ENCODE measurements at places on chromosomes 7 and 10. TPM values are rescaled to one million over a fixed set of nuclear protein-coding genes. Genes with fewer than 3 reads are reported as not detected.

- peak; percentile 97 for DNase-seq
Measured at GRCh38 chr10:13707156-13707881, 120.6 kb downstream of the PRPF18 start.

EPHB6 gene
- total RNA-seq = 4.3 TPM

GRCh38 chr10:23474626-23475025 is 35.8 kb downstream of the OTUD1 start:
- DNase-seq = no peak

EBLN1 gene
- not detected for total RNA-seq

DNA sequence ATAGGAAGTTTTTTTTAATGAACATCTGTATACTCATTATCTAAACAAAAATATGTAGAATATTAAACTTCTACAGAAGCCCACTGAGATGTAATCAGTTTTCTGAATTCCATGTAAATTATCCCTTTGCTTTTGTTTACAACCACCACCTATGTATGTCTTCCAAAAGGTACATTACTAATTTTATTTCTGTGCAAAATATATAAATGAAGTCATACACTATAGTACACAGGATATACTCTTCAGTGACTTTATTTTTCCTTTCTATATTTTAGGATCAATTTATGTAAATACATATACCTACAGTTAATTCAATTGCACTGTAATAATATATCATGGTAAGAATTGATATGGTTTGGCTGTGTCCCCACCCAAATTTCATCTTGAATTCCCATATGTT is 1236.9 kb downstream of the DNAJB9 start:
- DNase-seq = no peak

DNA sequence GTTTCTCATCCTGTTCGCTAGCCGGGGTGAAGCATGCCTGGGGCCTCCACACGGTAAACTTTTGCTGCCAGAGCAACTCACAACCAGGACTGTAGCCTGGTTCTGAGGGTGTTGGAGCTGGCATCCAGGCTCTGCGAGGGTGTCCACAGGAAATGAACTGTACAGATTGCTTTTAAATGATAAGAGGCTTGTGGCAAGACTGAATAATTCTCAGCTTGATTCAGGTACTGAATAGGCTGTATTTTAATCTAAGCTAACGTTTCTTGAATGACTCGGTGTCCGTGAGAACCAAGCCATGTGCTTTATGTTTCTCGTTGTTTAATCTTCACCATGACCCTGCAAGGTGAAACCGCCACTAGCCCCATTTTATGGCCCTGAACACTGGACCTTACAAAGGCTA is 49.3 kb downstream of the EEPD1 start:
- no peak for DNase-seq

- DNase-seq = no peak
Measured at GRCh38 chr7:64744680-64745079, 49.5 kb upstream of the ZNF138 start.

DNA sequence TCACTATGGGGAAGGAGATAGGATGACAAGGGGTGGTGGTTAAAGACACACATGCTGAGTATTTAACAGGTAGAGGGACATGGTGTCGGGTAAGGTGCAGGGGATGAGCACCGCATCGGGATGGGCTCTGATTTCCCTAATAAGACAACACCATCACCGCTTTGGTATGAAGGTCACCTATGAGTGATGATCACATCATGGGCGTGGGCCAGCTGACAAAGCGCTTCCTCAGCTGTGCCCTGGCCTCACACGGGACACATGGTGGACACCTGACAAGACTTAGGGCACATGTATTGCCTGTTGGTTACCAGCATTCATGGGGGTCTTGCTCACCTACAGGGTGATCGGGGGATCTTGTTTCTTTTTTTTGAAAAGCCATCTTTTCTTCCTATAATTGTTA is 12.8 kb downstream of the C7orf57 start:
- no peak for DNase-seq

GRCh38 chr7:108232076-108232475 is 101.9 kb upstream of the LAMB4 start:
- peak; percentile 28 for DNase-seq

DNA sequence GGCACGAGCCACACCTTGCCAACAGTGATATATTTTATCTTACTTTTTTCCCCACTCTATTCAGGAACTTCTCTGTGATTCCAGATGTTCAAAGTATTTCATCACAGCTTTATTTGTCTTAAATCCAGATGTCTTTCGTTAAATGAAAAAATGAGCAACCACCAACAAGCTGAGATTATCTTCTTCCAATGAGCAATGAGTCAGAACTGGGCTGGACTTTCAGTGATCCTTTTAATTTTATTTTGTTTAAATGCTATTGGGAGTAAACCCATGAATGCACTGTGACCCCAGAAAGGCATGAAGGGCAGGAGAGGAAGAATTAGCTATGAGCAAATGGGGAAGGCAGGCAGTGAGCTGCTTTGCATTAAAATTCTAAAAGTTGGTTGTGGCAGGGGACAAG is 77.6 kb upstream of the IMMP2L start:
- DNase-seq = no peak

DNA sequence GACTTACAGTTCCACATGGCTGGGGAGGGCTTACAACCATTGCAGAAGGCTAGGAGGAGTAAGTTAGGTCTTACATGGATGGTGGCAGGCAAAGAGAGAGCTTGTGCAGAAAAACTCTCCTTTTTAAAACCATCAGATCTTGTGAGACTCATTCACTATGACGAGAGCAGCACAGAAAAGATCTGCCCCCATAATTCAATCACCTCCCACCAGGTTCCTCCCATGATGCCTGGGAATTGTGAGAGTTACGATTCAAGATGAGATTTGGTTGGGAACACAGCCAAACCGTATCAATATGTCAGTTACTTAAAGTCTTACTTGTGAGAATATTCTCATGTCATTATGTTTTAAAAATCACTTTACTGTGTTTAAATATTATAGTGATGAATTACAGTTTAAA is 481.9 kb downstream of the ARL4A start:
- no peak for DNase-seq

OR6V1 gene
- total RNA-seq = not detected

CLDN3 gene
- not detected for total RNA-seq

GRCh38 chr7:22094413-22095342 is 149.0 kb upstream of the CDCA7L start:
- DNase-seq = peak; percentile 19

DNA sequence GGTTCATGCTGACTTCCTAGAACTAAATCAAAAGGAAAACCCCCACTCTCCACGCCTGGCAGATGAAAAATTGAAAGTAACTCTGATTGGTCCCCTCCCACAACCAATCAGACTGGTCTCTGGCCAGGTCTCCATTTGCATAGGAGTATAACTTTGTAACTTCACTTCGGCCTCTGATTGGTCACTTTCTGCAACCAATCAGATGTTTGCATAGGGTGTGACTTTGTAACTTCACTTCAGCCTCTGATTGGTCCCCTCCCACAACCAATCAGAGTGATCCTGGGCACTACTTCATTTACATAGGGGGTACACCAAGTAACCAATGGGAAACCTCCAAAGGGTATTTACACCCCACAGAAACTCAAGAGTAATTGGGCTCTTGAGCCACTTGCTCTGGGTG is 306.6 kb upstream of the PFKP start:
- DNase-seq = no peak

SH2D4B gene
- total RNA-seq = not detected

DNA sequence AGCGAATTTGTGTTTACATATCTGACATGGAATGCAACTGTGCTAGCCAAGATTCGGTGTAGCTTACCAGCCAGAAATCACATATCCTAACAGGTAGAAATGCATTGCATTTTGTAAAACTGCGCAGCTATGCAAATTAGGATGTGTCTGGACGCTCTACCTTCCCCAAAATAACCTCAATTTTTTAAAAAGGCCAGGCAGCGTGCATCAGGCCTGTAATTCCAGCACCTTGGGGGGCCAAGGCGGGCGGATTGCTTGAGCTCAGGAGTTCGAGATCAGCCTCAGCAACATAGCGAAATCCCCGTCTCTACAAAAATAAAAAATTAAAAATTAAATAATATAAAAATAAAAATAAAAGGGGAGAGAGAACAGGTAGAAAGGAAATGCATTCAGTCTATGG is 305.0 kb downstream of the TYW1 start:
- DNase-seq = peak; percentile 2

DNA sequence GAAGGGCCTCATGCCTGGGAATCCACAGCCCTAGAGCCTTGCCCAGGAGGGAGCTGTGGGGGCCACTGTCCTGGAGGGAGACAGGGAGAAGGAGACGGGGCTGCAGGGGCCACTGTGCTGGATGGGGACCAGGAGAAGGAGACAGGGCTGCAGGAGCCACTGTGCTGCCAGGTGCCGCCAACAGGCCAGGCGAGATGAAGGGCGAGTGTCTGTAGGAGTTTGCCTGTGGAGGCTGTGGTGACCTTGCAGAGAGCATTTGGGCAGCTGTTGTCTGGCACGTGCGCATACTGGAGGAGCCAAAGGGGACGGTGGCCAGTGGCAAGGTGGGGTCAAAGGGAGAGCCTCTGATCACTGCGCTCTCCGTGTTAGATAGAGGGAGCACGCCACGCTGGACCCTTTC is 79.2 kb downstream of the NKX6-2 start:
- DNase-seq = no peak

GFRA1 gene
- total RNA-seq = 6.3 TPM

DNA sequence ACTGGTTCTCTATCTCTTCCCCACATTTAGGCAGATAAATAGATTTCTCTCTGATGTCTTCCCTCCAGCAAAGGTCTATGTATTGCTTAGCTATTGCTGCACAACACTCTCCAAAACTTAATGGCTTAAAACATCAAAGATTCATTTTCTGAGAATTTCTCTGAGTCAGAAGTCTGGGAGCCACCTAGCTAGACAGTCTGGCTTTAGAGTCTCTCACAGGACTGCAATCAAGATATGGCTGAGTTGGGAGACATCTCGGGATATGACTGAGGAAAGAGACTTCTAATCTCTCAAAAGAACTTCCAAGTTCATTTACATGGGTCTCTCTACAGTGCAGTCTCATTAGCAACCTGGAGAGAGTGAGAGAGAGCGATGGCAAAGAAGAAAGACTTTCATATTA is 553.6 kb upstream of the GHITM start:
- DNase-seq = no peak

AOAH gene
- not detected for total RNA-seq

DNA sequence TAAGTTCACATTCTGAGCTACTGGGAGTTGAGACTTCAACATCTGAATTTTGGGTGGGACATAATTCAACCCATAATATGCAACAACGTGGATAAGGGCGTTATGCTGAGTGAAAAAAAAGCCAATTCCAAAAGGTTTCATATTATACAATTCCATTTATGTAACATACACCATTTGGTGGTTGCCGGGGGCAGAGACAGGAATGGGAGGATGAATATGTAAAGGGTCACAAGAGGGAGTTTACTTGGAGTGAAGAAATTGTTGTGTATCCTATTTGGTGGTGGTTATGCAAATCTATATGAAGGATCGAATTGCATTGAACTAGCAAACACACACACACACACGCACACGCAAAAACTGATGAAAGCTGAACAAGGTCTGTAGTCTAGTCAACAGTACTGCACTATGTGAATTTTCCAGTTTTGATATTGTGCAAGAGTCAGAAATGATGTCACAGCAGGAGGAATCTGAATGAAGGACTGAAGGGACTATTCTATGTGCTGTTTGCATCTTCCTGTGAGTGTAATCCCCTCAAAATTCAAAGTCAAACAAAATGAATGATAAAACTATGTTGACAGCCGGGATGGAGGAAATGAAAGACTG is 249.2 kb upstream of the HABP2 start:
- DNase-seq = no peak

- DNase-seq = peak; percentile 85
Measured at GRCh38 chr7:119664601-119665000, 608.4 kb upstream of the KCND2 start.

GRCh38 chr10:11208908-11209829 is 191.5 kb downstream of the CELF2 start:
- no peak for DNase-seq

DNA sequence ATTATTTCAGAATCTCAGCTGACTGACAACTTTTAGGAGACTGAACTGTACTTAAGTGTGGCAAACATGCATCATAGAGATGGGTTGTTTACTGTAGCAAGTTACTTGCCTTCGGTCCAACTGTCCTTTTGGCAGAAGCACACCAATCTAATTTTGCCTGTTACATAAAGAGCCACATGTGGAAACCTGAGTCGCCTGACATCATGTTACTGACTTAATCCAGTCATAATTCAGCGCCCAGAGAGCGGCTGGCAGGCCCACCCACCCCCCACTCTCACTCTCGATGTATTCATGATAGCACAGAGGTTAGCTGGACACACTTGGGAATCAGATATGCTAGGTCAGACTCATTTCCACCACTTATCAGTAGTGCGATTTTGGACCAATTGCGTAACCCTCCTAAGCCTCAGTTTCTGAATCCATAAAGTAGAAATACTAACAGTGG is 57.3 kb upstream of the CAPZA2 start:
- peak; percentile 50 for DNase-seq

GRCh38 chr10:97684866-97685394 is 2.1 kb downstream of the AVPI1 start:
- DNase-seq = no peak
